ENCODE measurements at places on chromosomes 5 and 9.
A peak's percentile ranks its signal among the peaks of the same experiment; 100 is the strongest.

GRCh38 chr5:65760504-65761275 is 38.7 kb downstream of the NLN start:
- peak; percentile 40 for DNase-seq

GRCh38 chr9:27599870-27600238 is 26.6 kb upstream of the C9orf72 start:
- no peak for DNase-seq

DNA sequence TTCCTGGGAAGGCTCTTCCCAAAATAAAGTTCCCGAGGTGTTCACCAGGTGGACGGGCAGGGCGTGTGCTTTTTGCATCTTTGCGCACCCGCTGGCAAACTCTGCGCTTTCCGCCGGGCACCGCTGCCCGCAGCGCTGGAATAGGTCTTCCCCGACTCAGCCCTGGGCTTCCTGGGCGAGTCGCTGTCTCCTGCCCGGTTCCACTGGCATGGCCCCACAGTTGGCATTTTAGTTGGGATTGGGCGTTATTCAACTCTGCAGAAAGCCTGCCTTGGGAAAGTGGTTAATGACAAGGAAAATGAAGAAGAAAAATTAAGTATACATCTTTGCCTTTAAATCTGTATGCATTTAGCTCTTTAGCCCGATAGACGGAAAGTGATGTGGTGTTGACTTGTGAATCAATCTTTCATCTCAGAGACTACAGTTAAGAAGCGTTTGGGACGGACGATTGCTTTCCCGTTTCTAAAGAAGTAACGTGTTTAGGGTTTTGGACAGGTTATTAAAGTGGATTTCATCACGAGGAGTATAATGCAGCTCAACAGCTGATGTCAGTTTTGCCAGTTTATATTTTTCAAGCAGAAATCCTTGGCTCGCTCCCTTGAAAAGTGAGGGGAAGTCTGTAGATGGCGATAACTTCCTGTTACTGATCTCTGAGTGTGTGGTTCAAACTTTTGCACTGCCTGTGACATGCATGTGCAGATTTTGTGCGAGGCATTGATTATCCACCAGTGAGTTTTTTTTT is 946 bp downstream of the ADCY2 start:
- DNase-seq: no peak

- no peak for DNase-seq
Measured at GRCh38 chr5:31412324-31412723, 119.6 kb downstream of the DROSHA start.

All from T follicular helper cell (primary cell).